ENCODE measurements at places on chromosomes 3 and 15.

- no peak for DNase-seq
Observed at GRCh38 chr3:28972921-28973320, 307.9 kb upstream of the RBMS3 start.

GRCh38 chr3:22228705-22229104 is 477.7 kb upstream of the ZNF385D start:
- no peak for DNase-seq

DNA sequence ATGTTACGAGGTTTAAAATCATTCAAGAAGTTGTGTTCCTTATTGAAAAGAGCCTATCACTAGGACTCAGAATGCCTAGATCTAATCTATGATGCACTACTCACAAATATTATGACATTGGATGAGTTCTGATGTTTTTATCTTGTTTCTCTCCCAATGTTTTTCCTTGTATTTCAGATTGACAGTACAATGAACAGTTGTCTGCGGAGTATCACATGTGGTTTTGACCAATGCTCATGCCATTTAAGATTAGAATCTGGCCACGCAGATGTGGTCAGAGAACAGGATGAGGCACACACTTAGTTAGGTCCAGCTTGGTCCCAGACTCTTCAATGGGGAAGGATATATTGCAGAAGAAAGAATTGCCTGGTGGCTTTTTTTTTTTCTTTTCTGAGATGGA is 25.6 kb upstream of the CCDC50 start:
- DNase-seq = no peak

DNA sequence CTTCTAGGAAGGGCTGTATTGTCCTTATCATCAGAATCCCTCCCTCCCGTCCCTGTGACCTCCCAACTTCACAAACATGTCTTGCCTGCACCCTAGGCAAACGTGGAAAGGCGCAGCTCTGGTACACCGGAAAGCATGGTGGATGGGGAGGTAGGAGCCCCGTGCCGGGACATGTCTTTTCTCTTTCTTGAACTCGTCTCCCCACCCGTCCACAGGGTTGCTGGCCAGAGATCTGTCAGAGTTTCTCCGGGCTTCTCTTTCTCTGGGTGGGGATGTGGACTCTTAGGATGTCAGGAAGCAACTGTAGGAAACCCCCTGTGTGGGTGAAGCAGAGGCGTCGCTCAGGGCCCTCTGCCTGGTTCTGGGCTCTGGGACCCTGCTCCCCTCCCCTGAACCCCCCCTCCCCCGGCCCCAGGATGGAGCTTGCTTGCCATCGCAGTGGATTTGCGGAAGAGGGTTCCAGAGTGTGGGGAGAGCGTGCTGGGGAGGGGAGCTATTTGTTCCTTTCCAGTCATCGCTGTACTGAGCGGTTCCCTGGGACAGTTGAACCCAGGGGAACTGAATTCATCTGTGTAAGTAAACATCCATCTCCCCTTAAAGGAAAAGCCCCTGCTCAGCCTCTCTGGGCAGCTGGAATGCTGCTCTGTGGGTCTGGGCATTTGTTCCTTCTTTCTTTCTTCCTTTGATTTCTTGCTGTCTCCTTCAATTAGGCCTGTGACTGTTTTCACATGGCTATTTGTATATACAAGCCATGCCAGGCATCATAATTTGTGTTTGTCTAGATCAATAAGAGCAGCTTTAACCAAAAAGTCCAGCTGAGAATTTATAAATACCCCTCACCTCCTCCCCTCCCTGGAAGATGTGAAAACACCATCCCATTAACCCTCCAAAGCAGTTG is 72.8 kb downstream of the SMAD3 start:
- DNase-seq = no peak

- no peak for DNase-seq
Observed at GRCh38 chr3:32249184-32249782, 10.8 kb downstream of the CMTM8 start.

GRCh38 chr3:129263161-129263910 is 13.9 kb downstream of the COPG1 start:
- no peak for DNase-seq

DNA sequence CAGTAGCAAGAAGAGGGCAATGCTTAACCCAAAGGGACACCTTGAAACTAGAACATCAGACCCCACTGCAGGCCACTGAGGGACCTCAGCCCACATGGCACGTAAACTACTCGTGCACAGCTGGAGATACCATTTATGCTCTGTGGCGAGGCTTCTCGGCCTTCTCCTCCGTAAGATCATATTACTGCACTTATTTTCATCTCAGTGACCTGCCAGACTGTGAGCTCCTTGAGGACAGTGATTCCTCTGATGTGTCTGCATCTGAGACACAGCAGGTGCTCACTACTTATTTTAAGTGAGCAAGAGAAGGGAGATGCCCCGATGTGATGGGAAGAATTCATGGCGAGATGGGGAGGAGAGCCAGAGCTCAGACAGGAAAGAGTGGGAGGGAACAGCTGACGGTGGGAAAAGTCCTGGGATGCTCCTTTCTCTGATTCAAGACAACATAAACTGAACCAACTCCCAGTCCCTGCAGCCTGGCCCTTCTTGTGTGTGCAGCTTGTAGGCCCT is 137.6 kb downstream of the RPLP1 start:
- DNase-seq = no peak

- DNase-seq = no peak
Observed at GRCh38 chr3:98563661-98564281, 29.6 kb downstream of the CPOX start.

GRCh38 chr3:175200391-175201095 is 341.4 kb downstream of the NAALADL2 start:
- no peak for DNase-seq

- DNase-seq = no peak
Observed at GRCh38 chr15:96264351-96264798, 66.1 kb upstream of the NR2F2 start.

DNA sequence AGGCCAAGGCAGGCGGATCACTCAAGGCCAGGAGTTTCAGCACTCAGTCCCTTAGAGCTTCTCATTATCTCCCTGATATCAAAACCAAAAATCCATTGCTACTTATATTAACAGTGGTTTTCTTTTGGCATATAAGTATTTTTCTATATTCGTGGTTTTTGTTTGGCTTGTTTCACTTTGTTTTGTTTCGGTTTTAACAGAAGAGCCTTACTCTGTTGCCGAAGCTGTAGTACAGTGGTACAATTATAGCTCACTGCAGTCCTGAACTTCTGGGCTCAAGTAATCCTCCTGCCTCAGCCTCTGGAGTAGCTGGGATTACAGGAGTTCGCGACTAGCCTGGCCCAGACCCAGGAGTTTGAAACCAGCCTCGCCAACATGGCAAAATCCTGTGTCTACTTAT is 42.5 kb upstream of the ARHGEF26 start:
- no peak for DNase-seq

GRCh38 chr3:155106119-155106518 is 26.0 kb downstream of the MME start:
- no peak for DNase-seq

GRCh38 chr3:127408684-127409420 is 121.0 kb upstream of the PRR20G start:
- peak; percentile 50 for DNase-seq

DNA sequence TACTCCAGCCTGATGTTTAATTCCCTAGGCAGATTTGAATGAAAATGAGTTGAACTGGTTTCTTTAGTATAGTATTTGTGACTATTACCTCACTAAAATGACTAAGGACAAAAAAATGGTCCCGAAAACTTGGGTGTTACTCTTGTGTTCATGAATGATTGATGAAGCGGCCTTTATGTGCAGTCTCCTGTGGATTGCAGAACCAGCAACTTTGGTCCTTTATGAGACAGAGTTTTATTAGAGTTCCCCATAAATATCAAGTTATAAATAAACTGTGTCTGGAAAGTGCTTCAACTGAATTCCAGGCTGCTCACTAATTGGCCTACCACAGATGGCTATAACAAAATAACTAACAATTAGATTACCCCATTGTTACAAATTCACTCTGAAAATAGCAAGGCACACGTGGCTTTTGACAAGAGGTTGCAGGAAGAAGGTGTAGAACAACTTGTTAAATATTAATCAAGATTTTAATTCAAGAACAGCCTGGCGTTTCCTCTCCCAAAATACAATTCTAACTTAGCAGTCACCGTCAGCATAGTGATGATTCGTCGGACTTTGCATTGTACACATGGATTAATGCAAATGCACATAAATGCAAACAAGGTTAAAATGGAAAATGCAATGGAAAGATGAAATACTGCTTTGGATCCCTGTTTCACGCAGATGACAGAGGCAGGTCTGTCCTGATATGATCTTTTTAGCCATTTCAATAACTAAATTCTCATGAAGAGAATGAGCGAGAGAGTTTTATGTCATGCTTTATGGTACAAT is 567.3 kb upstream of the ZNF717 start:
- DNase-seq = no peak

DNA sequence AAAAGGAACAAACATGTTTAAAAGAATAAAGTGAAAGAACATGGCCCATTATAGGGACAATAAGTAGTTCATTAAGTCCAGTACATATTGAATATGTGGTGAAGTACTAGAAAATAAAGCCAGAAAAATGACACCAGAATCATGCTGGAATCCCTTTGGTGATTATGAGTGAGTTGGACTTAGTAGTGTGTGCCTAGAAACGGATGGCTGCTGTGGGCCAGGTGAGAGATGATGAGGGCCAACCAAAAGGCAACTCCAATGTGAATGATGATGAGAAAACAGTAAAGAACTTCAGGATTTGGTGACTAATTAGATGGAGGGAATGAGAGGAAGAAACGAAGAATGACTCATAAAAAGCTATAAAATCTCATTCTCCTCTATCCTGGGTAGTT is 3.3 kb downstream of the CRYGS start:
- no peak for DNase-seq

GRCh38 chr3:101849714-101850245 is 466 bp downstream of the NFKBIZ start:
- DNase-seq = no peak

GRCh38 chr3:15660055-15660935 is 58.8 kb downstream of the BTD start:
- no peak for DNase-seq

DNA sequence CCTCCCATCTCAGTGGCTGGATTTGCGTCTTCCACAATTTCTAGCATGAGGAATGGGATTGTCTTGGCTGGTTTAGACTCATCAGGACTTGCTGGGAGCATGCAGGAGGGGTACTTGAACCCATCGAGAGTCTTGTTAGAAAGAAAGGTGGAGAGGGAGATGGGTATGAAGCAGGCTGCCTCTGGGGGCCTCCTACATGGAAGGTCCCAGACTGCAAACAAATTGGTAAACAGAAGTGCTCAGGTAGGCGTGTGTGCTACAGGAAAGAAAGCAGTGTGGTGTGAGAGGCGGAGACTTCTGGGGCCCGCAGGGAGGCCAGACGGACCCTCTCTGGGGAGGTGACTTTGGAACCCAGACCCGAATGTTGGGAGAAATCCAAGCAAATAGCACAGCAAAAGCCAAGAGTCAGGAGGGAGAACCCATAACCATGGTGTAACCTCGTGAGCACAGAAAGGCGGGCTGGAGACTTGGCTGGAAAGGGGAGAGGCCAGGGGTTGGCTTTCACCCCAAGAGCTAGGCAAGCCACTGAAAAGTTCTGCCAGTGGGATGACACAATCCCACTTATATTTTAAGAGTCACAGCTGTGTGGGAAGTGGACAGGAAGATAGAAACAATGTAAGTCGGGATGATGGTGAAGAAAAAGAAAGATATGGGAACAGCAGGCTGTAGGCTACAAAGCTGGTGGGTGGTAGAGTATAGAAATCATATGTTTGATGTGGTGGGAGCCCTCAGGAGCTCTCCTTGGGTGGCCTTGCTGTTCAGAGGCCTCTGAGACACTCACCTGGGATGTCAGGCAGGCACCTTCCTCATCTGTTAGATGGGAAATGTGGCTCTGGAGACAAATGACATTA is 130.1 kb upstream of the PRR20G start:
- DNase-seq = no peak

- DNase-seq = no peak
Observed at GRCh38 chr15:58228718-58229117, 90.5 kb downstream of the AQP9 start.

- no peak for DNase-seq
Observed at GRCh38 chr3:171260899-171261298, 199.3 kb downstream of the TNIK start.

- no peak for DNase-seq
Observed at GRCh38 chr3:78604341-78604740, 1163.5 kb downstream of the ROBO1 start.

DNA sequence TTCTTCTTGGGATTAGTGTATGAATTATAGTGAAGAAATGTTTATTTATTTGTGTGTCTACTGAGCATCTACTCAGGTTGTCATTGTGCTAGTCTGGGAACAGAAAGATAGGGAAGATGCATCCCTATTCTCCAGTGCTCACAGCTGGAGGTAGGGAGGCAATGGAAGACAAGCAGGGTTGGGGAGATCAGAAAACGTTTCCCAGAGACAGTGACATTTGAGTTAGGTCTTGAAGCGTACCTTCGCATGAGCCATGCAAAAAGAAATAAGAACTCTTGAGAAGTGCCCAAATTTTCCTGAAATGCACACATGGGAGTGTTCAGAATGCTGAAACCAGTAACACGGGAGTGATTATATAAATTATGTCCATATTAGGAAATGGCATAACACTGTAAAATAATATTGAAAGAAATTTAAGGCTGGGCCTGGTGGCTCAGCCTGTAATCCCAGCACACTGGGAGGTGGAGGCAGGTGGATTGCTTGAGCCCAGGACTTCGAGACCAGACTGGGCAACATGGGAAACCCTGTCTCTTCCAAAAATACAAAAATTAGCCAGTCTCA is 5.3 kb upstream of the CEMIP start:
- no peak for DNase-seq

DNA sequence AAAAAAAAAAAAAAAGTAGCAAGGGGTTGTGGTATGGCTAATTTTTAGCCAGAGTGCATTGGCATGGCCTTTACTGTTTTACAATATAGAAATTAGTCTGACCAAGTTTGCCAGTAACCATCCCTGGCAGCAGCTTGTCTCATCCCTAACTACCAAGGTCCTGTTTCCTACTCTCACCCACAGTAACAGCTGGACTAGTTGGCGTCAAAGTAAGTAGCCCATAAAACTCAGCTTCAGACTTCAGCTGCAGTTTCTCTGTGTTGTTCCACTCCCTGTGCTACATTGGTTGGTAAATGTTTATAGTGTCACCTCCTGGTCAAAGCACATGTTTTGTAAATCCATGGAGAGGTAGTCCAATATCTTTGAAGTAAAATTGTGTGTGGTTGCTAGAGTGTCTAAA is 691.3 kb downstream of the ZPLD1 start:
- DNase-seq = no peak

DNA sequence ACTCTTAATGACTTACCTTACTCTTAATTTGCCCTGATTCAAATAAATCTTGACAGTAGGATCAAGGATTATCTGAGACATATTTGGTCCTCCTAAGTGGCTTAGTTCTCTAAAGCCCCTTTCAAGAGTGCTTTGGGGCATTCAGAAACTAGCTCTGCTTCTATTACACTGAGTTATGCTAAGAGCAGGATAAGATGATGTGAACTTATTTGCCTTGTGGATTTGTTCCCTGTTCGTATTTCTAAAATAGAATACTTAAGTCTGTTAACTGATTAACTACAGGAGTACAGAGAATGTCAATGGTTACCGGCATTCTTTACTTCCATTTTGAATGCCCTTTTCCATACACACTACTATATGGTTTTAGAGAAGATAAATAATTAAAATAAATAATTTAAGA is 14.8 kb upstream of the FRMD4B start:
- no peak for DNase-seq

- DNase-seq = no peak
Observed at GRCh38 chr3:18237251-18238005, 187.7 kb downstream of the SATB1 start.

Measured in neural crest cell (in vitro differentiated cells).